Foreskin fibroblast (primary cell): ENCODE measurements at places on chromosomes 5 and 9.

- peak; percentile 63 for DNase-seq
These were observed 22.4 kb downstream of the LHX6 start for GRCh38 chr9:122206118-122207046.

- DNase-seq = peak; percentile 82
These were observed at the start of gene RALGDS for GRCh38 chr9:133121198-133121914. TSS of gene RALGDS (minus strand) at chr9:133121240. CDS start at chr9:133121154, 86 bp downstream.

DNA sequence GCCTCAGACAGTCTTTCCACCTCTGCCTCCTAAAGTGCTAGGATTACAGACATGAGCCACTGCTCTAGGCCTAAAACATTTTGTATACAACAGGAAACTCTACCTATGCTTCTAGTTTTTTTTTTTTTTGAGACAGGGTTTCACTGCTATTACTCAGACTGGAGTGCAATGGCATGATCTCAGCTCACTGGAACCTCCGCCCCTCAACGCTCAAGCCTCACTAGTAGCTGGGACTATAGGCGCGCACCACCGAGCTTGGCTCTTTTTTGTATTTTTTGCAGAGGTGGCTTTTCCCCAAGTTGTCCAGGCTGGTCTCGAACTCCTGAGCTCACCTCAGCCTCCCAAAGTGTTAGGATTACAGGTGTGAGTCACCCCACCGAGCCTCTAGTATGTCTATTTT is 5.4 kb downstream of the HSPA9 start:
- DNase-seq = no peak

- no peak for DNase-seq
These were observed 17.1 kb upstream of the GOLM1 start for GRCh38 chr9:86116425-86116824.

- no peak for DNase-seq
These were observed 2.8 kb downstream of the MEF2C start for GRCh38 chr5:88880201-88880600.

DNA sequence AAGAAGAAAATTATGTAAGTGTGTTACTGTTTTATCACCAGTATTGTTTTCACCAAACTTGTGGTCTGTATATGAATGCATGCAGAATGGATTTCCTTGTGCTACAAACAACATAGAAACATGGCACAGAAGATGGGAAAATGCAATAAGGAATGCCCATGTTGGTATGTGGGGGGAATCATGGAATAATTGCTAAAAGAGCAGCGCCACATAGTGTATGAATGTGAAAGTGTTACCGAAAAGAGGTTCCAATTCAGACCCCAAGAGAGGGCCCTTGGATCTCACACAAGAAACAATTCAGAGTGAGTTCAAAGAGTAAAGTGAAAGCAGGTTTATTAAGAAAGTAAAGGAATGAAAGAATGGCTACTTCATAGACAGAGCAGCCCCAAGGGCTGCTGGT is 26.4 kb upstream of the TYRP1 start:
- DNase-seq = no peak

DNA sequence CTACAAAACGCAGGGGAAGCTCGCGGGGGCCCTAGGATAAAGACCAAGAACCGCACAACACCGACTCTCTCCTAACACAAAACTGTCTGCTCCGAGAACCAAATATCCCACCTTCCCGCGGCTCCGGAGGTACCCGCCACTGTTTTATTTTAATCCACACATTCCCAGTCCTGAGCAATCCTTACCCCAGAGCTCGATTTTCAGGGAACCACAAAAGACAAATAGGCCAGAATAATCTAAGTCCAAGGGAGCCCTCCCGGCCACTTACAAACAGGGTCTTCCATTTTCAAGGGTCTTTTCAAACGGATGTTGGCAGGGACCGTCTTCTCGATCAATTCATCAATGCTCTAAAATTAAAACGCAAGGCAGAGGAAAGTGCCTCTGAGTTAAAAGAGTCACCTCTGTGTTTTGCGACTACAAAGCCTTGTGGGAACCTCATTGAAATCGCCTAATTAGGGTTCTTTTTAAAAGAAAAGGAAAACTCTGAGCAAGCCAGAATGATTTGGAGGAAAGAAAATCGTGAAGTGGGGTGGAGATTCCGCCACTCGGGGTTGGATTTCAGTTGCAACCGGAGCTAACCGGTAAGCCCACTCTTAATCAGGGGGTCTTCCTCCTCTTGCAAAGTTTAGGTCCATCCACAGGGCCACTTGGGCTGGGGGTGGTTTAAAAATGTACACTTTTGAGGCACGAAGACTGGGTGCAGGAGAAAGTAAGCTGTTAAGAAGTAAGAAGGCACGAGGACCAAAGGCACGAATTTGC is 1.0 kb downstream of the GLDC start:
- no peak for DNase-seq
